ENCODE measurements at places on chromosomes 3 and 15.

GRCh38 chr3:7172996-7173395 lies 312.1 kb downstream of the GRM7 start:
- H3K27ac ChIP-seq: no peak overlapping the region
- no peak for DNase-seq
- H3K4me3 ChIP-seq: no peak overlapping the region
- no peaks in the 10 kb centered on the region for H3K27me3 ChIP-seq
- H3K36me3 ChIP-seq: no peaks in the 10 kb centered on the region

DNA sequence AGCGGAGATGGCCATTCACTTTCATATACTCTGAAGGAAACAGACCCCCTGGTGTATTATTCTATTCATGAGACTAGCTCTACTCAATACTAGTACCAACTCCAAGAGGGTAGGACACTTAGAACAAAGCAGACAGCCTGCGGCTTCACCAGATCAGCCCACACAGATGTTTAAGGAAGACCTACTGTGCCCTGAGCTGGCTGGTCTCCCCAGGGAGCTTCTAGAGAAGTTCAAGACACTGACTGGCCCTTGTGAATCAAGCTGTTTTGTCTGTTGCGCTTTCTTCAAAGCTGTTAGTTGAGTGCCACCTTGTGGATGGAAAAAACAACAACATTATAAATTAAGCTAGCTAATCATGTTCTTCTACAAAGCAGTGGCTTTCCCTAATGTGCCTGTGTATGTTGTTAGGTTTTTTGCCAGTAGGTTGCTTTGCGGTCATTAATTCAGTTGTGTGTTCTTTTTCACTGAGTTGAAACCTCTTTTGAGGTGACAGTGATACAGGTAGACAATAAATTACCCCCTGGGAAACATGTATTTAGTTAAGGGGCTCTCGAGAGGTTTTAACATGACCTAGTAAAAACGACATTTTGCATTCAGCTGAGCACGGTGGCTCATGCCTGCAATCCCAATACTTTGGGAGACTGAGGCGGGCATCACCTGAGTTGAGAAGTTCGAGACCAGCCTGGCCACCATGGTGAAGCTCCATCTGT lies 64.2 kb upstream of the MYZAP start:
- H3K36me3 ChIP-seq: no peaks in the 10 kb centered on the region
- H3K27ac ChIP-seq: no peak overlapping the region
- no peak for DNase-seq
- H3K4me3 ChIP-seq: no peak overlapping the region

DNA sequence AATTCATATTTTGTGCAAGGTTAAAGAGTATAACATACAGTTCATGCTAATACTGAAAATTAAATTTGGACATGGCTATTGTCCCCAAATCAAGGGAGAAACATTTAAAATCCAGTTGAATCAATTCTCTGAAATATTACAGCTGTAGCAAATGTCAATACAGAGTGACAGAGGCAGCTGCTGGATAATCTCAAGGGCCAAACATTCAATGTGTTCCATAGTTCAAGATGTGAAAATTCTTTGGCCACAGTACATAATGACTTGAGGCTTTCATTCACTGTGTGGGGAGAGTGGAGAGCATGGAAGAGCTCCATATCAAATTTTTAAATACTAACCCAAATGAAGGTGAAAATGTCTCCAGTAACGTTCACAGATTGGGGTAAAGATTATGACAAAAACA lies 1192.8 kb upstream of the CADM2 start:
- H3K27me3 ChIP-seq: no peaks in the 10 kb centered on the region
- no peak overlapping the region for H3K27ac ChIP-seq
- no peak for DNase-seq

GRCh38 chr3:182384221-182384620 lies 409.1 kb upstream of the ATP11B start:
- no peak overlapping the region for H3K4me3 ChIP-seq
- no peaks in the 10 kb centered on the region for H3K36me3 ChIP-seq
- no peak for DNase-seq
- no peaks in the 10 kb centered on the region for H3K4me1 ChIP-seq
- H3K27ac ChIP-seq: no peak overlapping the region

DNA sequence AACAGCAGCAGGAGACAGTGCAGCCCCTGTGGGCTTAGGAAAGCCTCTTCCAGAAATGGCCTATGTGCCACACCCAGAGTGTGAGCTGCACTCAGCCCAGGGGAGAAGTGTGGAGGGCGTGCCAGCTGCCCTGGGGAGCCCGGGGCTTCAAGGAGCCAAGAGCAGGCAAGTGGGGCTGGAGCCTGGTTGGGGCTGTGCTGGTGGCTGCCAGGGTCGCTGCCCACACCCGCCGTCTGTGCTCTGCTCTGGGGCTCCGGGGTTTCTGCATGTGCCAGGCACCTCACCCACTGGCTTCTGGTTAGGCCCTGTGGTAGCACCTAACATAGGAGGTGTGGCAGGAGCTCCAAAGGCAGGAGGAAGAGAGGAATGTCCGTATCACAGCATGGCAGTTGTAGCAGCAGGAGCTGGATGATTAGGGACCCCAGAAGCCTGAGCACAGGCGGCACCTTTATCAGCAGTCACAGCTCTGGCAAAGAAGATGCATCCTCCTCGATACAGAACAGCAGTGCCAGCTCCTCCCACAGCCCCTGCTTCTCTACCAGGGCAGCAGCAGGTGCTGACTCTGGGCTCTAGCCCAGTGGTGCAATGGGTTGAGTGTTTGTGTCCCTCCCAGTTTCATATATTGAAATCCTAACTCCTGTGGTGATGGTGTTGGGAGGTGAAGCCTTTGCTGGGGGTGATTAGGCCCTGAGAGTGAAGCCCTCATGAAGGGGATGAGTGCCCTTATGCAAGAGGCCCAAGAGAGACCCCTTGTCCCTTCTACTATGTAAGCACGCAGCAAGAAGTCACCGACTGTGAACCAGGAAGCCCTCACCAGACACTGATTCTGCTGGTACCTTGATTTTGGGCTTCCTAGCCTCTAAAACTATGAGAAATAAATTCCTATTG lies 70.0 kb upstream of the KLF13 start:
- no peaks in the 10 kb centered on the region for H3K4me1 ChIP-seq
- no peaks in the 10 kb centered on the region for H3K36me3 ChIP-seq
- no peak for DNase-seq
- no peak overlapping the region for H3K4me3 ChIP-seq
- no peaks in the 10 kb centered on the region for H3K27me3 ChIP-seq
- no peak overlapping the region for H3K27ac ChIP-seq

All from uterus (tissue), 4 donors.